ENCODE measurements at places on chromosomes 5 and 9.

- DNase-seq, result no peak
Measured at GRCh38 chr9:90832261-90832660, 30.6 kb downstream of the SYK start.

DNA sequence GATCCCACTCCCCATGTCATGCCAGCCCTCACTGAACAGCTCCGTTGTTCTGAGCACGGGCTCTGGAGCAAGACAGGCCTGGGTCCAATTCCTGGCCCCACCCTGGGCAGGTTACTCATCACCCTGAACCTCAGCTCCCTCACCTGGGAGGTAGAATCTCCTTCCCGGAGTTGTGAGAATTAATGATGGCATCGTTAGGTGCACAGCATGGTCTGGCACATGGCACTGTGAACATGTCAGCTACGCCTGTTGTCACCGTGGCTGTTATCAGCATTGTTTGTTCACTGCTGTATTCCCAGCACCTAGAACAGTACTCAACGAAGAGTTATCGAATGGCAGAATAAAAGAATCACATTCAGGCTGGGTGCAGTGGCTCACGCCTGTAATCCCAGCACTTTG is 43.0 kb downstream of the LRSAM1 start:
- DNase-seq, result no peak

DNA sequence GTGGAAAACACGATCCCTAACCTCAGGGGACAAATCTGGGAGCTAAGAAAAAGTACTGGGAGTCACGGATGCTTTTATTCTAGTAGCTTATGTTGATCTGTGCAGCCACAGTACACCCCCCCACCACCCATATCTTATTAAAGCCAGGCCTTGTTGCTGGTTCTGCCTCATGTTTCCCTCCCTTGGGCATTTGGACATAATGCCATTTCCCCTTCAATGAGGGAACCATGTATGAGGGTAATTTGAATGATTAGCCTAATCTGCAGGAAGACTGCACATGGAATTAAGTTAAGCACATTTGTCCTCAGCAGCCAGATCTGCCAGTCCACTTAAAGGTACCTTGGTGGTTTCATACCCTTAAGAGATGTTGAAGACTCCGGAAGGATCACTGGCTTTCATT is 102.0 kb downstream of the ARHGAP26 start:
- DNase-seq, result no peak

- no peak for DNase-seq
Measured at GRCh38 chr5:113115061-113115460, 138.5 kb downstream of the DCP2 start.

DNA sequence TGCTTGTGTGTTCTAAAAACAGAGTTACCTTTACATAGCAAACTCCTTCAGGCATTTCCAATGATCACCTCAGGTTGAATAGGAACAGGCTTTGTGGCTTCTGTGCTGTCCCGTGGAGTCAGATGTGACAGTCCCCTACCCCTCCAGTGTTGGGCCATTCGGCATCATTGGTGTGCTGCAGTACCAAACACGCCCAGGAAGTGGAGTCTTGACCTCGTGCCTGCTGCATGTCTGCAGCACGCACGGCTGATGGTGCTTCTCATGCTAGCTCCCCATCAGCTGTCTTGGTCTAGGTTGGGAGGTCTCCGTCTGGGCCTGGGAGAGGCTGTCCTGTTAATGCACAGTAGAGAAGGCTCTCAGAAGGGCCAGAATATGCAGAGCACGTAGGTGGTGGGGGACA is 42.5 kb upstream of the PHF2 start:
- DNase-seq, result no peak

DNA sequence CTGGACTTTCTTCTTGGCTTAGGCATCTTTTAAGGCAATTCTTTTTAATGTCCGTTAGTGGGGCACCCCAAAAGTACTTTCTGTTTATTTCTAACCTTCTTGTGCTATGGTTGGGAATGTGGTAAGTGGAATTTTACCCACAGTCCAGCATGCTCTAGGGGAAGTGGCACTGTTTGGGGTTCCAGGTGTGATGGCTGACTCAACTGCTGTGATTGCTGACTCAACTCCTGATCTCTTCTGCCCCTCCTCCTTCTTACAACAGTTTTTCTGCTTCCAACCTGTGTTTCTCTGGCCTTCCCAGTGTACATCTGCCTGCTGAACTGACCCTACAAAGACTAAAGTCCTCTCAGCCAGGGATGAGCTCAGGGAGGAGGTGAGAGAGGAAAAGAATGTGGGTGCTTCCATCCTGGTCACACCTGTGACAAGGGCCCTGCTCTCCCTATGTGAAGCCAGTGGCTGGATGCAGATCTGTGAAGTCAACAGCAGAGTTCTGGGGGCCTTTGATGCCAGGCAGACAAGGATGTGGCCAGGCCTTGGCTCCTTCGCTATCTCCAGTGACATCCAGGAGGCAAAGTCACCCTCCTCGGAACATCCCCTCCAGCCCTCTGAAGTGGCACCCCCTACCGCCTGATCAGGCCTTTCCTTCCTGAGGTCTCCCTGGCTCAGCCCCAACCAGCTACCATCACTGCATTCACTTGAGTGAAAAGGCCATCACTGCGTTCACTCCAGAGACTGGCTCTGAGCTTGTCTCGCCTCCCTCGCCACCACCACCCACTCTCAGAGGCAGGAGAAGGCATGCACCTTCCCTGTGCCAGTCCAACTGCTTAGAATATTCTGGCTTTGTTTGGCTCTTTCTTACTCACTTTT is 72.2 kb downstream of the C5orf15 start:
- DNase-seq, result no peak

DNA sequence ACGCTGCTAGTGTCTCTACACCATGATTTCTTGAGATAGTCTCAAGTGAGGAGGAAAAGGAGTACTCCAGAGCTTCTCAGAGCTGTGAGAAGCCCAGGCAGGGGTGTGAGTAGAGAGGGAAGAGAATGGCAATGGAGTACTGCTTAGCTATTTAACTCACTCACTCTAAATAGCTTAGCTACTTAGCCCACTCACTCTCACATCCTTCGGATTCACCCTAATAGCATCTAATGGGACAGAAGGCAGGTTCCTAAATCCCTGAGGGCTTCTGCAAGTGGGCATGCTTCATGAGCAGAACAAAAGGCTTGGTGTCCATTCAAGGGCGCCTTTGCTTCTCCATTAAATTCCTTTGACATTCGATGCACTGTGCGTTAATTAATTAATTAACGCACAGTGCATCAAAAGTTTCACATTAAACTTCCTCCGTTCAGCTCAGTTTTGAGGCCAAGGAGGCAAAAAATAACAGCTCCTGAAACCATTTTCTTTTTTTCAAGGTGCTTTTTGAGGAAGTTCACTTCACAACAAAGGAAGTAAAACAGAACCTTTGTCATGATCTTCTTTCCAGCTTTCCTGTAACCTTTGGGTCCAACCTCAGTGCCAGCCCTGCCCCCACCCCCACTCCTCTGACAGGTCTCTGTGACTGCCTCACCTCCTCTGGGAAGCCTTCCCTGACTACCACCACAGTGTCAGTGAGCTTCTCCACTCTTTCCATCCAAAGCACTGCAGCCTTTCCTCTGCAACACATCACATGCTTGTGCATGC is 294.0 kb downstream of the SEC61B start:
- DNase-seq, result no peak

GRCh38 chr5:120330558-120330957 is 133.5 kb upstream of the PRR16 start:
- DNase-seq, result no peak

- DNase-seq, result no peak
Measured at GRCh38 chr5:113719549-113719948, 206.1 kb downstream of the YTHDC2 start.

GRCh38 chr5:99285606-99286005 is 356.8 kb upstream of the CHD1 start:
- no peak for DNase-seq

- no peak for DNase-seq
Measured at GRCh38 chr5:133373121-133373870, 239.0 kb downstream of the FSTL4 start.

GRCh38 chr5:141155540-141156374 is 5.9 kb downstream of the PCDHB6 start:
- no peak for DNase-seq

DNA sequence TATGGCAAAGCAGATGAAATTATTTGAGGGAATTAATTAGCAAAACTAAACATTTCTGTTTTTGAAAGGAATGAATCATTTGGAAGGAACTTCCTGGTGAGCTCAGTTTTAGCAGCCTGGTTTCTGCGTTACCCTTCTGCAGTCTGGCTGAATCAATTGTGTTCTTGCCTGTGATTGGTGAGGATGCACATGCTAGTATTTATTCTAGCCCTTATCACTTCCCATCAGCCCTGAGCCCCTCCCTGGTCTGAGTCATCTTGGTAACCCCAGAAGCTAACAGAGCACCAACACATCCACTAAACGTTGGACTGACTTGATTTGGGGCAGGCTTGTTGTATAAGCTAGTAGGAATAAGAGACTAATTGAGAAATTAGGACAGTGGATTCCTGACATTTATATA is 6.6 kb downstream of the TJP2 start:
- DNase-seq, result peak; percentile 79

GRCh38 chr5:171966270-171966669 is 40.2 kb downstream of the FBXW11 start:
- DNase-seq, result no peak

- no peak for DNase-seq
Measured at GRCh38 chr5:74977471-74977870, 74.9 kb downstream of the GCNT4 start.

GRCh38 chr9:18393340-18394130 is 80.4 kb upstream of the ADAMTSL1 start:
- DNase-seq, result peak; percentile 72

- DNase-seq, result peak; percentile 74
Measured at GRCh38 chr9:133103183-133103986, 17.7 kb downstream of the RALGDS start.

- no peak for DNase-seq
Measured at GRCh38 chr9:74872619-74873233, 15.0 kb downstream of the TRPM6 start.

DNA sequence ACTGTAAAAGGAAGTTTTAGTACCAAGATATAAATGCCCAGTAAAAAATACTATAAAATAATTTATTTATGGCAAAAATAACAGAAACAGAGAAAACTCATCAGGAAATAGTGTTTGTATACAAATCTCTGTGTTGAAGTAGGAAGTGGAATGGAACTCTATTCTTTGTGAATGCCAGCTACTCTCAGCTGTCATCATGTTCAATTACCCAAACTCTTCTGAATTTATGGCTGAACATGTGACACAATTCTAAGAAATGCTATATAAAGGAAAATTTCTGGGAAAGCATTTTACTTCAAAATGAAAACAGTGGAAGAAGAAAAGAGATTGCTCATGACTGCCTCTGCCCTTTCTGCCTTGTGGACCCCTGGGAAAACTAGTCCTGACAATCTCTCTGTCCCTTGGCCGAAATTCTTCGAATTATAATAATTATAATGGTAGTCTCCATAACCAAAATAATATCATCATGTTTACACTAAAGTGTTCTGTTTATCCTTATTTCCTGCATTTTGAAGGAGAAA is 522.3 kb upstream of the ST8SIA4 start:
- no peak for DNase-seq

- DNase-seq, result no peak
Measured at GRCh38 chr9:21810388-21810787, 8.0 kb downstream of the MTAP start.

DNA sequence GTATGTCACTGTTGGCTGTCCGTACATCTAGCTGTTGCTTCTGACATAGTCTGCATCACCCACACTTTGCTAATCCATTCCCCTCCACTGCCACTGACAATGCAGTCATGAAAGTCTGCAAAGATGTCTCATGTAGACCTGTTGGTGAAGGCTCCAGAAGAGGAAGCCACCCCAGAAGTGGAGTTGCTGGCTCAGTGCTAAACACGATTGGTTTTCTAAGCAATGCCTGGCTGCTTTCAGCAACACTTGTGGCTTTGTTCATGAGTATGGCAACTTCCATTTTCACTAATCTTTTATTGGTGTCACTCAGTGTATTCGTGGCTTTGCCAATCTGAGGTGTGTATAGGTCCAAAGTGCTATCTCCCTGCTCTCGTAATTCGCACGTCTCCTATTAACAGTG is 288.1 kb downstream of the GADD45G start:
- DNase-seq, result no peak

DNA sequence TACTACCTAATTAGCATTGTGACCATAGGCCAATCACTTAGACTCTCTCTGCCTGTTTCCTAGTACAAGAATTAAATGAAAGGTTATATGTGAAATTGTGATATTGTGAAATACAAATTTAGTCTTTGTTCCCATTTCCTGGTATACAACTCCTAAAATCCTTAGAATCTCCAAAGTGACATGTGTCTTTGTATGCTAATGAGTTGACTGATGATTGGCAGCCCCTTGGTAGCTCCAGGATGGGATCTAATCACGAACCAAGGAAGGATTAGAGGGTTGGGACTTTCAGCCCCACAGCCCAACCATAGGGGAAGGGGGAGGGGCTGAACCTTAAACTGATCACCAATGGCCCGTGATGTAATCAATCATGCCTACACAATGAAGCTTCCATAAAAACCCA is 31.6 kb downstream of the ATP6V0E1 start:
- no peak for DNase-seq

GRCh38 chr5:64759960-64760660 is 8.4 kb downstream of the SREK1IP1 start:
- DNase-seq, result no peak

- no peak for DNase-seq
Measured at GRCh38 chr5:162473041-162473714, 405.6 kb downstream of the GABRG2 start.

GRCh38 chr9:17470036-17470813 is 108.6 kb upstream of the SH3GL2 start:
- no peak for DNase-seq

GRCh38 chr9:90569511-90569910 is 73.1 kb downstream of the DIRAS2 start:
- DNase-seq, result no peak

DNA sequence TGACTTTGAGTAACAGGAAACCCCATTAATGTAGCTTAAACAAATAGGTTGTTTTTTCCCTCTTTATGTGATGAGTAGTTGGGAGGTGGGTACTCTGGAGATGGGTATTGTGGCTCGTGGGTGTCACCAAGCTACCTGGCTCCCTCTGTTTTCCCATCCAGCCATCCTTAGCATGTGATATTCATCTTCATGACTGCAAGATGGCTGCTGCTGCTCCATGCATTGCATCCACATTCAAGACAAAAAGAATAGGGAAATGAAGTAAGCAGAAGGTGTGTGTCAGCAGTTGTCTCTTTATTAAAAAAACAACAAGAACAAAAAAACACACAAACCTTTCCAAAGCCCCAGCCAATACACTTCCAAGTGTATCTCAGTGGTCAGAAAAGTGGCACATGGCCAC is 6.5 kb upstream of the ARHGAP26 start:
- DNase-seq, result no peak

Measured in Calu3 (cell line).